OCI-LY7 (cell line): ENCODE measurements at places on chromosomes 5 and 9.
A peak's percentile ranks its signal among the peaks of the same experiment; 100 is the strongest.

DNA sequence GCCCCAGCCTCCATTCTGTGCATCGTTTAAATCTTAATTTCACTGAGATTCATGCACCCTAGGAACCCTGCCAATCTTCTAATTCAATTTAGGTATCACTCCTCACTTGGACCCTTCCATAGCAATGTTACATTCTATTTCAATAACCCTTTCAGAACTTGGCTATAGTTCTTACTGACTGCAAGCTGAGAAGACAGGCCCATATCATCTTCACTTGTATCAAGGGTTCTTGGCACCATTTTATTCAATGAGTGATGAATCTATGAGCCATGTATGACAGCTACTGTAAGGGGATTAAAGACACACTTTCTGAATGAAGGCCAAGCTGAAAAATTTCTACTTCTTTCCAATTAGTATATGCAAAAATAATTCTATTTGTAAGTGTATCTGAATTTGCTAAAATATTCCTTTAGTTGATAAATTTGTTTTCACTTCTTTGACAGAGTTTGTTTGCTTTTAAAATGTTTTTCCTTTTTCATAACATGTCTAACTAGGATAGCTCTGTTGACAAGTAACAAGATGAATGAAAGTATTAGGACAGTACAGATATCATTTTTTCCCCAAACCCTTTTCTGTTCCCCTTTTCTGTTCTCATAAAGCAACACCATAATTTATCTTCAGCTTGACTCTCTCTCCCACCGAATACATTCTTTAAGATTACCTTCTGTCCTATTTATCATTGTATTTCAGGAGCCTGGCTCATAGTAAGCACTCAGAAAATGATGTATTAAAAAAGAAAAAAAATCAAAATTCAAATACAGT lies 9.6 kb downstream of the ITGA2 start:
- no peak for DNase-seq

DNA sequence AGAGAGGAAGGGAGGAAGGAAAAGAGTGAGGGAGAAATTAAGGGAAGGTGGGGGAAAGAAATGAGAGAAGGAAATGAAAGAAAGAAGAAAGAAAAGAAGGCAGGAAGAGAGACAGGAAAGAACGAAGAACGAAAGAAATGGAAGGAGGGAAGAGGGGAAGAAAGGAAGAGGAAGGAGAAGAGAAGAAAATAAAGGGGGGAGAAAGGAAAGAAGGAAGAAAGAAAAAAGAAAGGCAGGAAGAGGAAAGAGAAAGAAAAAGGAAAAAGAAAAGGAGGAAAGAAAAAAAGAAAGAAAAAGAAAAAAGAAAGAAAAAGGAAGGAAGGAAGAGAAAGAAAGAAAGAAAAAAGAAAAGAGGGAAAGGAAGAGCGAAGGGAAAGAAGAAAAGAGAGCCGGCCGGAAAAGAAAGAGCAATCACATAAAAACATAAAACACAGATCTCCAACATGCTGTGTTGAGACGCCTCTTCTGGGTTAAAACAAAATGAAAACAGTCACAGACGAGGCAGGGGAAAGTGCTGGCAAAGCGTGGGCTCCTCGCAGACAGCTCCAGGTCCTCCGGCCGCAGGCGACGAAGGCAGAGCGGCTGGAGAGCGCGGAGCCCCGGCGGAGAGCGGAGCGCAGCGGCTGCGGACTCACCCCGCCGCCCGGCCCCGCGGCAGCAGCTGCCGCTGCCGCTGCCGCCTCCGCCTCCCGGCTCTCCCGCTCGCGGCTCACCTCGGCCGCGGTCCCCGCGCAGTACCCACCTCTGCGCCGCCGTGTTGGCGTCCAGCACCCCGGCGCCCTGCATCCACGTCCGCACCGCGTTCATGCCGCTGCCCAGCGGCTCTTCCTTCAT lies 896 bp downstream of the EBF1 start:
- DNase-seq, result peak; percentile 90

- DNase-seq, result no peak
Observed at GRCh38 chr9:18726546-18726945, 252.6 kb downstream of the ADAMTSL1 start.

DNA sequence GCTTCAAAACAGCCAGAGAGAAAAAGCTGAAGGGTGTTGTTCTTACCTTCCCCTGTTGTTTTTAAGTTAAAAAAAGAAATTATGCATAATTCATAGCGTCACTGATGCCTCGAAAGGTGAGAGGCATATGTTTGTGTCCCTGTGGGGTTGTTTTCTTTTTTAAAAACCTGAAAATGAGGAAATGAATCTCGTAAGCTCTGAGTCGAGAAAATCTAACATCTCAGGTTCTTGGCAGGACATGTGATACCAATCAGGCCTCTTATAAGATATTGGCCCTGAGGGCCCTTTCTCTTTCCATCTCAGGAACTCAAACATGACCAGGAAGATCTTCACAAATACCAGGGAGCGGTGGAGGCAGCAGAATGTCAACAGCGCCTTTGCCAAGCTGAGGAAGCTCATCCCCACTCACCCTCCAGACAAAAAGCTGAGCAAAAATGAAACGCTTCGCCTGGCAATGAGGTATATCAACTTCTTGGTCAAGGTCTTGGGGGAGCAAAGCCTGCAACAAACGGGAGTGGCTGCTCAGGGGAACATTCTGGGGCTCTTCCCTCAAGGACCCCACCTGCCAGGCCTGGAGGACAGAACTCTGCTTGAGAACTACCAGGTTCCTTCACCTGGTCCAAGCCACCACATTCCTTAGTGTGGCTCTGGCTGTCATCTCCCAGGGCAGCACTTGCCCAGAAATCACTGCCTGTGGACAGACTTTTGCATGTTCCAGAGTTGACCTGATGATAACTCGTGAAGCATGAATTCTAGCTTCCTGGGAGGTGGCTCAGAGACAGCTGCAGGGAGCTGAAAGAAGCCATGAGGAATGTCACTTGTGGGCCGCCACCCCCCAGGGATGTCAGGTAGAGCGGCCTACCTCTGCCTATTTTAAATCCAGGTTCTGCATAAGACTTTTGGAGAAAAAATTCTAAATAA lies at the start of gene TAL2:
TSS of gene TAL2 (plus strand) at position 274 of the 921 bp plus-strand sequence. CDS start at position 314, 40 bp downstream.
- DNase-seq, result peak; percentile 34

GRCh38 chr9:109245310-109245897 lies 75.5 kb downstream of the EPB41L4B start:
- DNase-seq, result no peak

- DNase-seq, result no peak
Observed at GRCh38 chr9:30522061-30522460, 1862.4 kb upstream of the ACO1 start.

GRCh38 chr9:101443364-101443771 lies 7.8 kb upstream of the ALDOB start:
- DNase-seq, result no peak

- DNase-seq, result no peak
Observed at GRCh38 chr5:52886206-52886605, 98.5 kb downstream of the ITGA1 start.

DNA sequence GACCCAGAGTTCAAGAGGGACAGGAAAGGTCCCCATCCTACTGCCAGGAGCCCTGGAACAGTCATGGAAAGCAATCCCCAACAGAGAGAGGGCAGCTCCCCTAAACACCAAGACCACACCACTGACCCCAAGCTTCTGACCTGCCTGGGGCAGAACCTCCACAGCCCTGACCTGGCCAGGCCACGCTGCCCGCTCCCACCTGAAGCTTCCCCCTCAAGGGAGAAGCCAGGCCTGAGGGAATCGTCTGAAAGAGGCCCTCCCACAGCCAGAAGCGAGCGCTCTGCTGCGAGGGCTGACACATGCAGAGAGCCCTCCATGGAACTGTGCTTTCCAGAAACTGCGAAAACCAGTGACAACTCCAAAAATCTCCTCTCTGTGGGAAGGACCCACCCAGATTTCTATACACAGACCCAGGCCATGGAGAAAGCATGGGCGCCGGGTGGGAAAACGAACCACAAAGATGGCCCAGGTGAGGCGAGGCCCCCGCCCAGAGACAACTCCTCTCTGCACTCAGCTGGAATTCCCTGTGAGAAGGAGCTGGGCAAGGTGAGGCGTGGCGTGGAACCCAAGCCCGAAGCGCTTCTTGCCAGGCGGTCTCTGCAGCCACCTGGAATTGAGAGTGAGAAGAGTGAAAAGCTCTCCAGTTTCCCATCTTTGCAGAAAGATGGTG lies 31.6 kb downstream of the CD180 start:
- no peak for DNase-seq

GRCh38 chr9:6567140-6567591 lies 78.4 kb downstream of the GLDC start:
- no peak for DNase-seq

- no peak for DNase-seq
Observed at GRCh38 chr5:33941090-33941489, 4.9 kb downstream of the RXFP3 start.

GRCh38 chr5:68193481-68194036 lies 22.0 kb upstream of the PIK3R1 start:
- peak; percentile 17 for DNase-seq

- peak; percentile 4 for DNase-seq
Observed at GRCh38 chr5:161548487-161549094, 2.1 kb upstream of the GABRB2 start.

GRCh38 chr5:129454461-129454860 lies 5.6 kb upstream of the ADAMTS19 start:
- DNase-seq, result no peak

- no peak for DNase-seq
Observed at GRCh38 chr9:132055756-132056155, 23.9 kb downstream of the MED27 start.
